ENCODE measurements at places on chromosomes 12 and 14. TPM values are rescaled to one million over a fixed set of nuclear protein-coding genes. Genes with fewer than 3 reads are reported as not detected.
A peak's percentile ranks its signal among the peaks of the same experiment; 100 is the strongest.

GRCh38 chr12:97800561-97800960 is 338.0 kb downstream of the RMST start:
- H3K4me3 ChIP-seq: no peak overlapping the region
- DNase-seq: no peak
- no peak overlapping the region for H3K27ac ChIP-seq
- no peaks in the 10 kb centered on the region for H3K4me1 ChIP-seq

DNA sequence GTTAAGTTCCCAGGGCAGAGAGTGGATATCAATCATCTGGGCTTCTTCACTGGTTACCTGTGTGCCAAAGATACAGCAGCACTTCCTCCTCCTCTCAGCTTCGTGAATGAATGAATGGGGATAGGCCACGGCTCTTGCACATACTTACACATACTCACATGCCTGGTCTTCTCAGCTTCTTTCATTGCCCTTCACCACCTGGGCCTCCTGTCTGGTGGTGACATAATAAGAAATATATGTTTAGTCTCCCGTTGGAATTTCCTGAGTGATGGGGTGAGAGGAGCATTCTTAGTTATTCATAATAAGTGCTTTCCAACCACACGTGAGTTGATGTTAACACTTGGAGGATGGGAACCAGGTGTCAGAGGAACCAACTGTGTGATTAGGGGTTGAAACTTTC is 268.1 kb upstream of the RMST start:
- H3K4me3 ChIP-seq: no peak overlapping the region
- H3K4me1 ChIP-seq: no peaks in the 10 kb centered on the region
- no peak overlapping the region for H3K27ac ChIP-seq
- no peak for DNase-seq

The KRT6B gene
- not detected for total RNA-seq

The TMEM179 gene
- total RNA-seq: not detected

- H3K4me3 ChIP-seq: no peak overlapping the region
- H3K4me1 ChIP-seq: no peaks in the 10 kb centered on the region
- no peaks in the 10 kb centered on the region for H3K36me3 ChIP-seq
Measured at GRCh38 chr12:22262309-22262708, 72.2 kb downstream of the ST8SIA1 start.

The RNF212B gene
- not detected for total RNA-seq

The SCN8A gene
- 0.33 TPM for total RNA-seq

GRCh38 chr14:21426692-21427091 is 29.2 kb downstream of the CHD8 start:
- no peaks in the 10 kb centered on the region for H3K4me1 ChIP-seq
- H3K27me3 ChIP-seq: no peaks in the 10 kb centered on the region
- H3K27ac ChIP-seq: no peak overlapping the region
- H3K4me3 ChIP-seq: no peak overlapping the region

The IL23A gene
- total RNA-seq: 11.7 TPM

- no peak overlapping the region for H3K4me3 ChIP-seq
- no peaks in the 10 kb centered on the region for H3K27me3 ChIP-seq
- H3K36me3 ChIP-seq: no peaks in the 10 kb centered on the region
- DNase-seq: no peak
Measured at GRCh38 chr12:20183563-20183962, 184.8 kb upstream of the PDE3A start.

GRCh38 chr12:89873745-89874144 is 165.1 kb upstream of the ATP2B1 start:
- H3K36me3 ChIP-seq: peaks cover 5% of the 10 kb centered on the region
- no peaks in the 10 kb centered on the region for H3K27me3 ChIP-seq
- no peak overlapping the region for H3K27ac ChIP-seq
- H3K4me3 ChIP-seq: no peak overlapping the region
- H3K4me1 ChIP-seq: peaks cover 5% of the 10 kb centered on the region

GRCh38 chr12:63869656-63870055 is 25.2 kb downstream of the SRGAP1 start:
- H3K27ac ChIP-seq: no peak overlapping the region
- peaks cover 7% of the 10 kb centered on the region for H3K27me3 ChIP-seq
- H3K4me3 ChIP-seq: no peak overlapping the region
- no peak for DNase-seq
- H3K4me1 ChIP-seq: no peaks in the 10 kb centered on the region
- no peaks in the 10 kb centered on the region for H3K36me3 ChIP-seq

DNA sequence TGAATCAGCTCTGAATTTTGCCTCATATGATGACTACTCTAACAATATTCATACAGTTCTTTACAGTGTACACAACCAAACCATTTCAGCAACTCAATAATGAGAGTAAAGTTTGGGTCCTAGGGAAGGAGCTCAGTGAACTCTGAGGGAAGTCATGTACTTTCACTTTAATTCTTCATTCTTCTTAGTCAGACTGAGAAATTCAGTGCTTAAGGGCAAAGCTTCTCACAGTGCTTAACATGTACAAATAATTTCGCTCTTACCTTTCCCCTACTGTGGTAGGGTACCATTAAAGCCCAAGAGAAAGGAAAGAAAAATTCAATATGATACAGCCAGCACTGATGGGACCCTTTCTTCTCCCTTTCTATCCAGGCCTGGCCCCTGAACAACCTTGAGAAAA is 435.0 kb downstream of the NELL2 start:
- no peak overlapping the region for H3K4me3 ChIP-seq
- no peak for DNase-seq
- no peaks in the 10 kb centered on the region for H3K4me1 ChIP-seq

The BEGAIN gene
- total RNA-seq: 2.7 TPM

The ACOT6 gene
- not detected for total RNA-seq

DNA sequence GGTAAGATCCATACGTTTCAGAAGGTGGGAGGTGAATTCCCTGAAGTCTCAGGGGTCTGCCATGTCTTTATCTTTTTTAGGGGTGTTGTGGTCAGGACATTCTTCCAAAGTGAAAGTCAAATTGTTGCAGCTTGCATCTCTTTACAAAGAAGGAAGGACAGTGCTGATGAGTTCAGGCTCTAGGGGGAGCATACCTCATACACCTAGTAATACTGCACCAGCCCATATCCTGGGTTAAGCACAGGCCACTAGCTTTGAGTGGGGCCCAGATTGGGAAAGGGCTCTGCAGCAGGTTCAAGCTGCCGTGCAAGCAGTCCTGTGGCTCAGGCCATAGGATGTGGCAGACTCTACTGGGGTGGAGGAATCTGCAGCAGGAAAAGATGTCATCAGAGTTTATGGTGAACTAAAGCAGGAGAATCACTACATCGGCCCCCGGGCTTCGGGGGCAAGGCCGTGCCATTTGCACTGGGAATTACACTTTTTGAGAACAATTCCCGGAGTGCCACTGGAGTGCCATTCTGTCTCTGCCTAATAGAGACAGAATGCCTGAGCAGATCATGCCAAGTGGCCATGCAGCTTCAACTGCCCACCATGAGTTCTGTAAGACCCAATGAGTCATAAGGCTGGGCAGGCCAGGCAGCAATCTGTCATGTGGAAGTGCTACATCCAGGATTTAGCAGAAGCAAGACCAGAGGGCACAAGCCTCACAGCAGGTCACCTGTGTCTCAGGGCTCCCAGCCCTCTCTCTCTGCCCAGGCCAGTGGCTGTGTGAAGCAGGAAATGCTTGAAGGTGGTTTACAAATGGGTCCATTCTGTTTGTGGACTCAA is 32.3 kb downstream of the DIO3 start:
- no peak overlapping the region for H3K27ac ChIP-seq
- H3K36me3 ChIP-seq: peaks cover 16% of the 10 kb centered on the region
- peaks cover 34% of the 10 kb centered on the region for H3K4me1 ChIP-seq
- H3K27me3 ChIP-seq: no peaks in the 10 kb centered on the region
- no peak for DNase-seq
- H3K4me3 ChIP-seq: no peak overlapping the region

- peaks cover 48% of the 10 kb centered on the region for H3K36me3 ChIP-seq
- no peaks in the 10 kb centered on the region for H3K27me3 ChIP-seq
- H3K4me3 ChIP-seq: peak overlapping the region; percentile 90
- DNase-seq: no peak
- peak overlapping the region; percentile 81 for H3K27ac ChIP-seq
Measured at GRCh38 chr12:120264904-120265472, 542 bp downstream of the PXN start.

The SRRM4 gene
- total RNA-seq: not detected

DNA sequence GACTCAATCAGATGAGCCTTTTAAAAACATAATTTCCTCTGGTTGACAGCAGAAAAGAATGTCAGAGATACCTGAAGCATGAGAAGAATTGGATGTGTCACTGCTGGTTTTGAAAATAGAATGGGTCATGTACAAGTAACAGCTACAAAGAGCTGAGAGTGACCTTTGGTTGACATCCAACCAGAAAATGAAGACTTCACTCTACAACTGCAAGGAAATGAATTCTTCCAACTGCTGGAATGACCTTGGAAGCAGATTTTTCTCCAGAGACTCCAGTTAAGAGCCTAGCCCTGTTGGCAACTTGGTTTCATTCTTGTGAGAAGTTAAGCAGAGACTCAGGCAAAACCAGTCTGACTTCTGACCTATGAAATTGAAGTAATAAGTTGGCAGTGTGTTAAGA is 505.9 kb downstream of the SLC16A7 start:
- no peak for DNase-seq
- H3K4me1 ChIP-seq: no peaks in the 10 kb centered on the region
- no peak overlapping the region for H3K4me3 ChIP-seq
- H3K27ac ChIP-seq: no peak overlapping the region
- H3K27me3 ChIP-seq: no peaks in the 10 kb centered on the region

- H3K27ac ChIP-seq: no peak overlapping the region
- peaks cover 11% of the 10 kb centered on the region for H3K36me3 ChIP-seq
- no peak for DNase-seq
- H3K4me1 ChIP-seq: peaks cover 20% of the 10 kb centered on the region
- no peak overlapping the region for H3K4me3 ChIP-seq
Measured at GRCh38 chr12:68122236-68122920, 37.2 kb downstream of the IFNG start.

- no peak overlapping the region for H3K4me3 ChIP-seq
- no peaks in the 10 kb centered on the region for H3K4me1 ChIP-seq
- H3K27ac ChIP-seq: no peak overlapping the region
- H3K27me3 ChIP-seq: peaks cover 16% of the 10 kb centered on the region
- H3K36me3 ChIP-seq: no peaks in the 10 kb centered on the region
- DNase-seq: no peak
Measured at GRCh38 chr14:54211551-54212308, 185.1 kb upstream of the CDKN3 start.

GRCh38 chr12:28776220-28776619 is 372.9 kb upstream of the FAR2 start:
- no peak overlapping the region for H3K4me3 ChIP-seq
- DNase-seq: no peak
- no peak overlapping the region for H3K27ac ChIP-seq
- H3K36me3 ChIP-seq: no peaks in the 10 kb centered on the region

GRCh38 chr14:103910262-103910935 is 17.9 kb upstream of the TDRD9 start:
- peak overlapping the region; percentile 62 for H3K27ac ChIP-seq
- peak overlapping the region; percentile 5 for H3K4me3 ChIP-seq
- DNase-seq: peak; percentile 70
- H3K27me3 ChIP-seq: no peaks in the 10 kb centered on the region

DNA sequence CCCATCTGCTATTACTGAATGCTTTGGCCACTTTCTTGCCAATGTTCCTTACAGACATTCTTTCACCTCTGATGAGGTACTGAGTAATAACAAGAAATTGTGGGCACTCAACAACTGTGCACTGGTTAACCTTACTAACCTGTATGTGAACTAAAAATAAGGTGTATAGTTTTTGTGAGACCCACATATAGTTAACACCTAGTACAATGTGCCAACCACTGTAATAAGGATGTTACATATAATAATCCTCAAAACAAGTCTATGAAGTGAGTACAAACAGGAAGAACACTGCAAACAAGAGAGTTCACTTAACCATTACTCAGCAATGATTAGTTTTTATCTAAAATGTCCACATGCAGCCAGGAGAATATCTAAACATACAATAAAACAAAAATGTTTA is 4.5 kb downstream of the DDHD1 start:
- DNase-seq: no peak
- H3K4me3 ChIP-seq: peak overlapping the region; percentile 47
- no peaks in the 10 kb centered on the region for H3K27me3 ChIP-seq
- H3K36me3 ChIP-seq: peaks cover 46% of the 10 kb centered on the region
- peak overlapping the region; percentile 41 for H3K27ac ChIP-seq

GRCh38 chr12:5073853-5074252 is 30.2 kb downstream of the KCNA5 start:
- no peaks in the 10 kb centered on the region for H3K36me3 ChIP-seq
- H3K27me3 ChIP-seq: peaks cover 9% of the 10 kb centered on the region
- H3K4me3 ChIP-seq: no peak overlapping the region

GRCh38 chr14:55347040-55347439 is 64.6 kb downstream of the ATG14 start:
- H3K4me3 ChIP-seq: no peak overlapping the region
- no peak for DNase-seq
- H3K27me3 ChIP-seq: no peaks in the 10 kb centered on the region
- H3K27ac ChIP-seq: no peak overlapping the region

The CAPZA3 gene
- total RNA-seq: not detected

The OLR1 gene
- total RNA-seq: not detected

The OR4M1 gene
- not detected for total RNA-seq

DNA sequence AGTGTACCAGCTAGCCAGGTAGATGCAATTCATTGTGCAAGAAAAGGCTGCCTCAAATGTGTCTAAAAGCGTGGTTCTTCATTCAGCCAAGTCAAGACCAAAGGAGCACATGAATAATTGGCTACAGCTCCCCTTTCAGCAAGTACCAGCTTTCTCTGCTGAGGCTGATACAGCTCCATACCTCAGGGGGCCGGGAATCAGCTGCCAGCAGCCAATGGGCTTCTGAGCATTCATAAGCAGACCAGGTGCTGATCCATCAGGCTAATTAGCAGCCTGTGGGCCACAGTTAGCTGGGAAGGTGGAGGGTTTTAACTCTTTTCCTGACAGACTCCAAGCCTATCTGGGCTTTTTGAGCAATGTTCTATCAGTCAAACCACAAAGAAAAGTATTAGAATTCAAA is 264.7 kb downstream of the APAF1 start:
- no peak overlapping the region for H3K27ac ChIP-seq
- H3K27me3 ChIP-seq: peaks cover 5% of the 10 kb centered on the region
- H3K36me3 ChIP-seq: no peaks in the 10 kb centered on the region
- no peaks in the 10 kb centered on the region for H3K4me1 ChIP-seq
- H3K4me3 ChIP-seq: no peak overlapping the region
- DNase-seq: no peak

DNA sequence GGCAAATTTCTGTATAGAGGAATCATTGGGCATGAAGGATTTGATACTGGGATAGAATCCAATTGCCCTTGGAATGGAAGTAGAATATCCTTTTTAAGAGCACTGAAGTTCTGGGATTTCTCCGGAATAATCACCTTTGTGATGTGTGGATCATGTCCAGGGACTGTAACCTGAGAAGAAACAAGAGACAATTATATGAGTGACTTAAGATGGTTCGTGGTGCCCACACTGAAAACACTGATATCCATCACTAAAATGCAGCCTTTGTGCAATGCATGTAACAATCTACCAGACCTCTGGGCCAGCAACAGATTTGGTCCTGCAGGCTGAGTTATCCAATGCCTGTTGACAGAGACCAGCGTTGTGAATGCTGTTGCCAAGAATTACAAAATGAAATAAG is 48.5 kb downstream of the MDM2 start:
- no peaks in the 10 kb centered on the region for H3K36me3 ChIP-seq
- H3K27ac ChIP-seq: no peak overlapping the region
- H3K4me1 ChIP-seq: no peaks in the 10 kb centered on the region
- DNase-seq: no peak
- peaks cover 2% of the 10 kb centered on the region for H3K27me3 ChIP-seq
- H3K4me3 ChIP-seq: no peak overlapping the region

All from activated CD4-positive, alpha-beta memory T cell treated with anti-CD3 and anti-CD28 coated beads, Interleukin-2, amount 10 ng/mL, durations not matched to agents 7 days and 5 days (primary cell).